ENCODE measurements at places on chromosomes 2 and 18.

GRCh38 chr2:160063271-160063670, 856 bp upstream of the PLA2R1 start:
- DNase-seq = no peak

DNA sequence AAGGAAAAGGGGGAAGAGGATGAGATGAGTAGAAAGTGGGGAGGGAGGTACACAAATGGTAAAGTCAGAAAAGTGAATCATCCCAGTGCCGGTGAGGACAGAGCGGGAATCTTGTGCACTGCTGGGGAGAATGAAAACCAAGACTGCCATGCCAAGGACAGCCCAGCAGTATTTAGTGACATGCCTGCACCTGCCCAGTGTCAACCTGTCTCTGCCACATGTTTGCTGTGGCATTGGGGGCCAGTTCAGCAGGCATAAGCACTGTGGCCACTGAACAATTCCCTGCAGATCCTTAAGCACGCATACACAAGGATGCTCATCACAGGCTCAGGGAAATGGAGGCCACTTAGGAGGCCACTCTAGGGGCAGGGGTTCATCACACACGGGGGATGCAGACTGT, 5.2 kb upstream of the KCNK3 start:
- no peak for DNase-seq

DNA sequence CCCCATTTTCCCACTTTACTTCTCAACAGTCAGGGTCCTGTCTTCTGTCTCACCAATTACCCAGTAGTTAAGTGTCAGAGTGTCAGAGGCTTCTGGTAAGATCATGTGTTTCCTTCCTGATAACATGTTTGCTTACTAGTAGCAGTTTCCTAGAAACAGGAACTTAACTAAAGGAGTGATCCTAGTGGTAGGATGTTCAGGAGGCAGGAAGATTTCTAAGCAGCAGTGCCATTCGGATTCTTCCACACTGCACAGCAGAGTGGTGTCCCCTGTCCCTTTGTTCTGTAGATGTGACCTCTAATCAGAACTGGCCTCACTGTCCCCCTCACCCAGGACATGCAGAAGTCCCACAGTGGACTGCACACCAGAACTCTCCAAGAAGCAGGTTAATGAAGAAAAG, 221.8 kb upstream of the OSR1 start:
- DNase-seq = no peak

- no peak for DNase-seq
Observed at GRCh38 chr2:54579682-54580620, 123.8 kb downstream of the SPTBN1 start.

- DNase-seq = no peak
Observed at GRCh38 chr18:35522130-35522959, 24.6 kb upstream of the INO80C start.
